ENCODE measurements at places on chromosomes 2 and 18.

DNA sequence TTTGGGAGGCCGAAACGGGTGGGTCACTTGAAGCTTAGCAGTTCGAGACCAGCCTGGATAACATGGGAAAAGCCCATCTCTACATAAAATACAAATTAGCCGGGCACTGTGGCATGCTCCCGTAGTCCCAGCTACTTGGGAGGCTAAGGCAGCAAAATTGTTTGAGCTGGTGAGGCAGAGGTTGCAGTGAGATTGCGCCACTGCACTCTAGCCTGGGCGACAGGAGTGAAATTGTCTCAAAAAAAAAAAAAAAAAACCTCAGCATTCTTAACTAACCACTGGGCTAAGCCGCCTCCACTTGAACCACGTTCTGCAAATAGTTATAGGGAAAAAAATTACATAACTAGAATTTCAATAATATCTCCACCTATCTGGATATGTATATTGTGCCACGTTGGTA is 2.3 kb downstream of the FOXI3 start:
- no peak for DNase-seq

DNA sequence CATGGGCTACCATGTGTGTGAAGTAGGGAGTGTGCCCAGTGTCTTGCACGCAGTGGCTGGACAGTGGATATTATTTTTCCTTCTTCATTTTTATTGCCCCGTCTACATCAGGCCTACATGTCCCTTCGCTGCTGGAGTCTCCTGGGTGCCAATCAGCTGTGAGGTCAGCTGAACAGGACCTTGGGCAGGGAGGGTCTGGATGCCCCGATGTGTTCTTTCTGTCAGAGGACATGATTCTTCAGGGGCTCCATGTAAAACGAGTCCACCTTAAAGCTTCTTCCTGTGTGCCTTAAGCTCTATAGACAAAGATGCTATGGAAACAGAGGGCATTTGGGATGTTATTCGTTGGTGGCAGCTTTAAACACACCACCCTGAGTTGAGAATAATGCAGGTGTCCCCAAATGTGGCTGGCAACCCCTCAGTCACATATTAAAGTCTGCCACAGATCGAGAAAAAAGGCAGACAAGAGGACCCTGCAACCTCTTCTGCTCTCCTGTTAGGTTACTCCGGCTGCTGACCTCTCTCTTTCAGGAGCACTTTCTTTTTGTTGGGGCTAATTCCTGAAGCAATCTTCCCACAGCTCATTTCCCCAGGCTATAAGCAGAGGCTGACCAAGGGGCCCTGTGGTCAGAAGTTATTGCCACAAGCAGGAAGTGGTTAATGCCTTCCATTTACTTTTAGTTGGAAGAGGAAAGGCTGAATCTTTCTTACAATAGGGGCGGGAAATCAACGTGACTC is 20.0 kb downstream of the GREB1 start:
- no peak for DNase-seq

- no peak for DNase-seq
These were observed 749.6 kb upstream of the VRK2 start for GRCh38 chr2:57296795-57297517.

- no peak for DNase-seq
These were observed 16.4 kb downstream of the WDR35 start for GRCh38 chr2:19973466-19973865.

DNA sequence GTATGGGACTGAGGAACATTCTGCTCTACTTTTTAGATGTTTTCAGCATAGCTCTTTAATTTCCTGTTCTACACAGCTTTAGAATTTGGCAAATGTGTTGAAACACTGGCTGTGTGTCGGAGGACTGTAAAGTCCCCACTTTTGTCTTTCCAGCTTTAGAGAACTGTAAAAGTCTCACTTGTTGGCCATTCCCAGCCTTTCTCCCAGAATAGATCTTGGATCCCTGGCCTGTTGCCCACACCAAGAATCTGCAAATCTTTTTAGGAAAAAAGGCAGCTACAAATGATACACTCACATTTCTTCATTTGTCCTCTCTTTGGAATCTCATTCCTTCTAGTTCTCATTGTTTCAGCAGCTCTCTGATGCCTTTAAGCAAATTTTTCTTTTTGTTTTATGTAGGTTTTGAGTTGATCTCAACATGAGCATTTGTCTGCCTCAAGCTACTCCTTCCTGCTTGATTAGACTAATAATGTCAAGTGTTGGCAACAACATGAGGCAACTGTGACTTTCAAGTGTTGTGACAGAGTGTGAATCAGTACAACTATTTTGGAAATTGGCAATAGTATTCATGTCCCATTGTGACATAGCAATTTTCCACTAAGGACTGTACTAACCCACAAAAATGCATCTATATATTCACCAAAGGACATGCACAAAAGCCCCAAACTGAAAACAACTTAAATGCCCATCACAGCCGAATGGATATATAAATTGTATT is 610.8 kb downstream of the EPHA4 start:
- no peak for DNase-seq
